ENCODE measurements at places on chromosomes 1 and 21.

GRCh38 chr1:83860490-83861221 lies 138.3 kb downstream of the TTLL7 start:
- DNase-seq: peak; percentile 71

GRCh38 chr1:72481420-72481970 lies 199.2 kb upstream of the NEGR1 start:
- no peak for DNase-seq

DNA sequence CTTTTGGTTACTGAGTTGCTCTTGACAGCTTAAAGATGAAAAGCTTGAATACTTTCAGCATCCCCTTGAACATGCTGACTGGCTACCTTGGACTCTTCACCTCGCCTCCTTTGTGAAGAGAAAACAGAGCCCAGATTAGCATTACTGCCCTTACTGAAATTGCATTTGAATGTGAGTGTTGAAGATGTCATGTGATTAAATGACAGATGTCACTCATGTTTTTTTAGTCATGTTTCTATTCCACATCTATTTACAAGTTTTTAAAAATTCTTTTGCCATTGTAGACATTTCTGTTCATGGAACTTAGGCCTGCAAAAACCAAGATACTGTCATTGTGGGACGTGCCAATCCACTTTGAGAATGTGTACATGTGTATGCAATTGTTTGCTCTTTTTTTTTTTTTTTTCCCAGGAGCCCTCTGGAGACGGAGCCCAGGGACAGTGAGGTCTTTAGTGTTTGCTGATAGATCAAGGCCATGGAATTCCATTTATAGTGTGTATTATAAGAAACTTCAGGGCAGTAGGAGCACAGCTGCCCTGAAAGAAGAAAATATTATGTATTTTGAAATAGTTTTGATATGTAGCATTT lies 25.7 kb upstream of the IVNS1ABP start:
- DNase-seq: no peak

- DNase-seq: no peak
Measured at GRCh38 chr1:160328184-160328583, 14.9 kb downstream of the COPA start.

- no peak for DNase-seq
Measured at GRCh38 chr1:243982447-243983018, 68.5 kb upstream of the ZBTB18 start.

DNA sequence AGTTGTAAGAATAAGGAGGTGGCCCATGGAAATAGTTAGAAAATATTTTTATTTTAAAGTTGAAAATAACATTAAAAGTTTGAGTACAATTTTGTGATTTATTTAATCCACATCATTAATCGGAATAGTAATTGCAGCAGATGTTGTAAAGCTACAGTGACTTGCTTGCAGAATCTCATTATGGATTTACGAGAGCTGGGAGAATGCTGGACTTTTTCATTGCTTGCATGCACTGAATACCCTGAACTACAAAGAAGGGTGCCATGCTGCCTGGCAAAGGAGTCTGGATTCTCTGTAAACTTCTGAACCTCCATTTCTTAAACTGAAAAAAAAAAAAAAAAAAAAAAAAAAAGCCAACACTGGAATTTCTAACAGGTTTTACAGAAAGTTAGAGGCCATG lies 26.5 kb downstream of the WDR64 start:
- no peak for DNase-seq

Measured in left kidney (tissue), 8 donors.